Neural crest cell (in vitro differentiated cells): ENCODE measurements at places on chromosomes 3 and 15.

DNA sequence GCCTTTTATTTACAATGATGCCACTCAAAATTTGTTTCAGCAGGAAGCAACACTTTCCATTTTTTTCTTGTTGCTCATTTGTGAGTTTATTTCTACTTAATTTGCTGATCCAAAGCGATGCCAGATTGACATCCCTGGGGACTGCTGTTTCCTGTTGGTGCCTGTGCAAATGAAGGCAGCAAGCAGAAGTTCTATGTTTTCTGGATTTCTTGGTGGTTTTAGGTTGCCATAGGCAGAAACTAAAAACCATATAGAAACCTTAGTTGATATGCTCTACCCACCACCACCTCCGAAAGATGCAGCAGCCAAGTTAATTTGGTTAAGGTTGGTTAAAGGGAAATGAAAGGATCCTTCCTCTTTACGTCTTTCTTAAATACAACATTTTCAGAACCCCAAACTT is 356.2 kb downstream of the RBMS3 start:
- DNase-seq, result no peak

DNA sequence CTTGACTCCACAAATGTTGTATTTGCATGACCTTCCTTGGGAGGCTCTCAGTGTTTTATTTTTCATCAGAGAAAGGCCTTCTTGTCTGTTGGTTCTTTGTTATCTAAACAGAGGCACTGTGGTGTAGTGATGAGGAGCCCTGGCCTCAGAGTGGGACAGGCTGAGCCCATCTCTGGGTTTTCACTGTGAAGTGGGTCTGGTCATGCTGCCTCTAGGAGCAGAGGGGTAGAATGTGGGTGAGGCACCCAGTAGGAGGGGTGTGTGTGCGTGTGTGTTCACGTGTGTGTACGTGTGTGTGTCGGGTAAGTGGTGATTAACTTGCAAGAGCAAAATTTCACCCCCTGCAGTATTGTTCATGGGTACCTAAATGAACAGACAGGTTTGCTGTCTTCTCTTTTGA is 14.4 kb downstream of the KLF13 start:
- no peak for DNase-seq

- no peak for DNase-seq
Observed at GRCh38 chr3:142077155-142077858, 72.0 kb downstream of the TFDP2 start.

- peak; percentile 11 for DNase-seq
Observed at GRCh38 chr3:141646760-141647561, 91.1 kb upstream of the RNF7 start.

DNA sequence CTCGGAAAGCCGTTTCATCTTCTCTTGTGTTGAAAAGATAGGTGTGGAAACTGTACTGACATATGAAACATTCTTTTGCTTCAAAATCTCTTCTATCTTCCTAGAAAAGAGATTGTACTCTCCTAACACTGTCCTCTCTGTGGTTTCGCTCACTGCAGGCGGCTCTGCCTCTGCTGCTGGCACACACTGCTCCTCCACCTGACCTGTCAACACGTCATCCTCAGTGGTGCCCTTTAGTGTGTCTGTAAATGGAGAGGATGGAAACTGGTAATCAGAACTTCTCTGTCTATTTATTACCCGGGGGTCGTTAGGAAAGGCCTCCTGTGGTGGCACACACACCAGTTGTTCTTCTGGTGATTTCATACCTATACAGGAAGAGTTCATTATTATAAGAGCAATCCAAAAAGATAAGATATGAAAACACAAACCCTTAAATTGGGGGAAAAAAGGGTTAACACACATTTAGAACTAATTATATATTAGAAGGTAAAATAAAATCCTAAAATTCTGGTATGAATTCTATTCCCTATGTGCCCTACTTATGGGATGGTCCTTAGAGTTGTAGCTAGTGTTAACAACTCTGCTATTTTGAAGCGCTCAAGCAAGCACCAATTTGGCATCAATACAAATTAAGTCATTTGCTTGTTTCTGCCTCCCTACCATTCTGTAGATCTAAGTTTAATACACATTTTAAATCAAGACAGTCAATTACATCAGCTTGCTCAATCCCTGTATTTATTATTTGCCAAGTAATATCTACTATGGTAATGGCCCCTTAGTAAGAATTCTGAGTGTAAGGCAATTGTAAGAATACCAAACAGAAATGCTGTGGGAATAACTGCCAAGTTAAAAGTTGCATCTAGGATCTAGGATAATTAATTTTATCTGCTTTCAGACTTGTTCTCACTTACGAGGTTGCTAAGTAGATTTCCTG is 49.2 kb downstream of the TASOR start:
- DNase-seq, result no peak
